Stimulated activated CD8-positive, alpha-beta memory T cell treated with anti-CD3 and anti-CD28 coated beads, Interleukin-4, amount 100 ng/mL, for 1 hour (primary cell): ENCODE measurements at places on chromosomes 12 and 14.

GRCh38 chr14:105144666-105145380, 23.8 kb downstream of the JAG2 start:
- DNase-seq: no peak

GRCh38 chr12:11765421-11765816, 115.9 kb downstream of the ETV6 start:
- no peak for DNase-seq

DNA sequence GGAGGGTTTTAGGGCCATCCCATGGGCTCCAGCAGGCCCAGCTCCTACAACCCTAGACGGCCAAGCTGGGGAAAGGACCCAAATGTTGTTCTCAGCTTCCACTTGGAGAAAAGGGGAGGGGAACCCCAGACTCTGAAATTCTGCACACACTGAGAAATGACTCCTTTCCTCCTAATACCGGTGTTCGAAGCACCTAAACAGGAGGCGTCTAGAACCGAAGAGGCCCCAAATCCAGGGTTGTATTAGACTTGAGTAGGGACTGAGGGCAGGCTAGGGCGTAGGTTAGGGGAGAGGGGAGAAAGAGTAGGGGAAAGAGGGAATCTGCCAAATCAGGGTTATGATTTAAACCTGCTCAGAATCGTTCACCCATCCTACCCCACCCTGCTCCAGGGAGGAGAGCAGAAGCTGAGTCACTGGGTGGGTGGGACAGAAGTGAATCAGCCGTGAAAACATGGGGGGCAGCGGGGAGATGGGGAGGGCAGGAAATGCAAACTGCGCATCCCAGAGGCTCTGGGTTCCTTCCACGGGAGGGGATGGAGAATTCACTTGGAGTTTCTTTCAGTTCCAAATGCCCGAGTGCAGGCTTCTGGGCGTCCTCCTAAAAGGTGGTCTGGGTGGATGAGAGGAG, 1.0 kb downstream of the IGFBP6 start:
- no peak for DNase-seq

GRCh38 chr12:116360579-116361413, 83.3 kb upstream of the MED13L start:
- no peak for DNase-seq

GRCh38 chr12:126734710-126735109, 1532.3 kb upstream of the TMEM132C start:
- DNase-seq: no peak

DNA sequence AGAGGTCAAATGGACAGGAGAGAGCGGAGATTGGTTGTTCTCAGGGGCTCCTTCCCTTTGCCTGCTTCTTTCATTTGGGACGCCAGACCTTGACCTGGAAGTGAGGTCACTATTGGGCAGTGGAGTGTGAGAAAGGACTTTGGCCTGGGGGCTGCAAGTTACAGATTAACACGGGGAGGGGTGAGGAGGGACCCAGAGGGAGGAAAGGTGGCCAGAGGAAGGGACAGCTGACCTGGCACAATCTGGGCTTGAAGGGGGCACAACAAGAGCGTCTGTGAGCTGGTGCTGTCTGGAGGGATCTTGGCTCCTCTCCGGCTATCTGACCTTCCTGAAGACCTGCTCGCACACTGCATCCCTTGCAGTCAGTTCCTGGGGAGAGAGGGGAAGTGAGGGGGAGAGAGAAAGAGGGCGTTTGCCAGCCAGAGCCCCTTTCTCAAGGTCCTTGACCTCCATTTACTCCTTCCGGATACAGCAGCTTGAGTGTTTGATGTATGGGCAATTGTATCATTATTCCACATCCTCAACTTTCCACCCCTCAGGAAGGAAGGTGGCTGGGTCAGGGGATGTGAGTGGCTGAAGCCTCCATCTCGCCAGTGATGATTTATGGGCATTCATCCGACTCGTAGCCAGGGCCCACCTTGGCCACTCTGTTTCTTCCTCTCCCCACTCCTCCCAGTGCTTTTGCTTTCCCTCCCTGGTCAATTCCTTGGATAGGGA, 4.7 kb downstream of the RBP5 start:
- no peak for DNase-seq

DNA sequence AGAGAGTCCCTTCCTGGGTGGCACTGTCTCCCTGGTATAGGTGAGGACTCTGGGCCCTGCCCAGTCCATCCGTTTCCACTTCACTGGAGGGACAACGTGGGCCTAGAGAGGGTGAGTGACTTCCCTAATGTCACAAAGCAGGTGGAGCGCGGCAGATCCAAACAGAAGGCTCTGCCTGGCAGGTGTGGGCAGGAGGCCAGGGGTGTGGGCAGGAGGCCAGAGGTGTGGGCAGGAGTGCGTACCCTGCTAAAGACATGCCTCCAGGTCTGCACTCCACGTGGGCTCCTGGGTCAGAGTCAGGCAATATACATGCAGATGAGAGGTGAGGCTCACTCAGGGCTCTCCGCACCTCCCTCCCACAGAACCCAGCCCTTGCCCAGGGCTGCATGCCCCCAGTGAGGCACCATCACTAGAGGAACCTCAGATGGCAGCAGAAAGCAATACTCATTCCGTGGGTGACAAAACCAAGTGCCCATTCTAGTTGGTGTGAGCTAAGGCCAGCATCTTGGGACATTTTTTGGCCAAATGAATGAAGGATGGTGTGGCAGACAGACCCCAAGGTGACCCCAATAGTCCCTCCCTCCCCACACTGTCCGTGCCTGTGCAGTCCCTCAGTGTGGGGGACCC, 271.6 kb upstream of the RTL1 start:
- no peak for DNase-seq

DNA sequence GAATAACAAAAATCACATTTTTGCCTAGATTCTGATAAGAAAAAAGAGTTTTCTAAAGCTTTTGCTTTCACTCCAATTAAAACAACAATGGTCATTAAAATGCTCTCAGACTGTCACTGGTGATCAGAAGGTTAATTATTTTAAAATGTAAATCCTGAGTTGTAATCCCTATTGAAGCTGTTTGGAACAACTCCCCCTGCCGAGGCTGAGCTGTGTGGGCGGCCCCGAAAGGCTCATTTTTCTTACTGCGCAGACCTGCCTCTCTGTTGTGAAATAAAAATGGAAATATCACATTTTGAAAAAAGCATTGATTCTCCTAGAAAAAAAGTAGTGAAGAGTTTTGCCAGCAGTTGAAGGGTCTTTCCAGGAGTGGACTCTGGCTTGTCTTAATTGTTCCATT, 174.8 kb upstream of the CDKN3 start:
- no peak for DNase-seq

DNA sequence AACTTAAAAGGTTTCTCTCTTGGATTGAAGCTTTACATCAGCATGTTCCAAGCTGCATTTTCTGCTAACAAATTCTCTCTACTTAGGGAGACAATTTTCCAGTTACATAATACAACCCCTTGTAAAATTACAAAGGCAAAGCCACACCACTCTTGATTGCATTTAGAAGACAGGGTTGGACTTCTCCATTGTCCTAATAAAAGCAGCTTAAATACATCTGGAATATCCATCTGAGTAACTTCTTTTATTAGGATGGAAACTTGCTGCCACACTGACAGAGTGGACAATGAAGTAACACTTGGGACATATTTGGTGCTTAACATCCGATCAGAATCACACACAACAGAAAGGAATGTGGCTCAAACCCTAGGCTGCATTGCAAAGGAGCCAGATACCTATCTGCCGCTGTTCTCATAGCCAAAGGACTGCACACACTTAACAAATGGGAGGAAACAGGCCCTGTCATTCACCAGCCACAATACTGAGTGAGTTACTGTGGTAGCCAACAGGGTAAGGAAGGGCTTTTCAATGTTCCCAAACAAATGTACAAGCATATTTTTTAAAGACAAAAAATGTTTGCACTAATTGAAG, 157.2 kb downstream of the PAX9 start:
- no peak for DNase-seq

- DNase-seq: no peak
Observed at GRCh38 chr12:118727196-118727978, 254.0 kb upstream of the SRRM4 start.

GRCh38 chr12:119613319-119613936, 19.9 kb downstream of the TMEM233 start:
- no peak for DNase-seq

- DNase-seq: no peak
Observed at GRCh38 chr14:23023022-23023794, 11.5 kb downstream of the PSMB5 start.

GRCh38 chr14:93156693-93157369, 27.9 kb downstream of the MOAP1 start:
- no peak for DNase-seq

DNA sequence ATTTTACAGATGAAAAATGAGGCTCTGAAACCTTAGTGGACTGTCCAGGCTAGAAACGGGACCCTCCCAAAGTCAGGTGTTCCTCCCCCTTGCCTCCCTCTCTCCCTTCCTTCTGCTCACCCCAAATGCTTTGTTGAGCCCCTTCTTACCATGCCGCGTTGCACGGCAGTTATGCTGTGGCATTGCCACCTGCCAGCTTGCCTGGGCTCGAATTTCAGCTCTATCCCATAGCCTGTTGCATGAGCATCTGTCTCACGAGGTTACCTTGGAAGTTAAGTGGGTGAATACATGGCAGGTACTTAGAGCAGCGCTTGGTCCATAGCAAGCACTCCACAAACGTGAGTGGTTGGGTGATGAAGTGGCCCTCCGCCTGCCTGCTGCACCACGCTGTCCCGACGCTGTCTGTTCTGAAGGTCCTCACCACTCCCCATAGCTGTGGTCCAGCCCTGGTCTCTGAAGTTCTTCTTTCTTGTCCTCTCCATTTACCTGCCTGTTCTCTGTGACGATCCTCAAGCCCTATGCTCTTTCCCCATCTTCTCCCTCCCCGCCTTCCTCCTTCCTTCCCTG, 269.9 kb downstream of the CACNA1C start:
- no peak for DNase-seq

GRCh38 chr12:94287245-94287628, 138.9 kb downstream of the PLXNC1 start:
- DNase-seq: no peak

DNA sequence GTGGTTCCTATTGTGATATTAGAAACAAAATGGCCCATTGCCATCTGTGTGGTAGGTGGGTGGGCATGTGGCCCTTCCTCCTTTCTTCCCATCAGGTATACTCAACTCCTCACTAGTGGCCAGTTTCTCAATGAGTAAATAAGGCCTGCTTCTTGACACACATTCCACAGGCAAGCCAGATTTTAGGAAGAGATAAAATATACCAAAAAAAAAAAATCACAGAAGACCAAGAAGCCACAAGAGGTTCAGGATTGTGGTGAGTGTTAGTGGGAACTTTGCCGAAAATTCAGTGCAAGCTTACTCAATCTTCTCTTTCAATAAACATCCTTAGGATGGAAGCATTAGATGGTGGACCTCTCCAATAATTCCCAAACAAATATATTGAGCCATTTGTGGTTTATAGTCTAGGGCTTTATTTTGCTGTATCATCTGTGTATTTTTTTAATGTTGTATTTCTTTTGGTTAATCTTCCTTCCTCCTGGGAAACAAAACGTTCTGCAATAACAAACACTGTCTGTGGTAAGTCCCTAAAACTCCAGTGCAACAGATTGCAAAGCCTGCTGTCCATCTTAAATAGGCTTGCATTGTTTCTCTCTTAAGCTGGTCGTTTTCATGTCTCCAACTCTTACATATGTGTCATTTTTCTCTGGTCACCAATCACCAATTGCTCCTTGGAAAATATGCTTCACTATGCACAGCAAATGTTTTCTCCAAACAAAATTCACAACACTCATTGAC, 289.9 kb upstream of the KITLG start:
- DNase-seq: no peak

GRCh38 chr12:105444653-105445102, 114.2 kb downstream of the C12orf75 start:
- DNase-seq: no peak

- DNase-seq: no peak
Observed at GRCh38 chr12:12673296-12673695, 22.7 kb downstream of the GPR19 start.

- DNase-seq: no peak
Observed at GRCh38 chr12:124698211-124698997, 131.0 kb upstream of the NCOR2 start.

DNA sequence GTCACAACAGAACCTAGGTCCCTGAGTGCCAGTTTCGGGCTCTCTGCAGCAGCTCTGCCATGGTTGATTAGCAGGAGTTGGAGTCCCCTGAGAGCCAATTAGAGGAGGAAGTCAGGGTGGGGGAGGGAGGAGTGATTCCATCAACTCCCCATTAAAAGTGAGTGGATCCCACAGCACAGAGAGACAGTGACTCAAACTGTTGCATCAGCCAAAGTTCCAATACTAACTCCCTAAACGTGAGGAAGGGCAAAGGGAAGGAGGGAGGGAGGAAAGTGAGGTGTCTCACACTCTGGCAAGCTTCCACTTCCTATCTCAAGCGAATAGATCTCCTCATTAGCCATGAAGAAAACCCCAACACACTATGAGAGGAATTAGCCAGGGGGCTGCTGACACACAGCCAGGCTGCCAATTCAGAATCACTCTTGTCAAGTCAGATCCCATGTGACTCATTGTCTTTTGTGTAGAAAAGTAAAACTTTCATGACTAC, 23.6 kb downstream of the OR11H4 start:
- no peak for DNase-seq

GRCh38 chr12:89414851-89415250, 62.5 kb upstream of the DUSP6 start:
- no peak for DNase-seq

- DNase-seq: no peak
Observed at GRCh38 chr12:57552835-57553313, 3.0 kb downstream of the KIF5A start.

- DNase-seq: no peak
Observed at GRCh38 chr14:96424109-96424989, 32.4 kb downstream of the AK7 start.

DNA sequence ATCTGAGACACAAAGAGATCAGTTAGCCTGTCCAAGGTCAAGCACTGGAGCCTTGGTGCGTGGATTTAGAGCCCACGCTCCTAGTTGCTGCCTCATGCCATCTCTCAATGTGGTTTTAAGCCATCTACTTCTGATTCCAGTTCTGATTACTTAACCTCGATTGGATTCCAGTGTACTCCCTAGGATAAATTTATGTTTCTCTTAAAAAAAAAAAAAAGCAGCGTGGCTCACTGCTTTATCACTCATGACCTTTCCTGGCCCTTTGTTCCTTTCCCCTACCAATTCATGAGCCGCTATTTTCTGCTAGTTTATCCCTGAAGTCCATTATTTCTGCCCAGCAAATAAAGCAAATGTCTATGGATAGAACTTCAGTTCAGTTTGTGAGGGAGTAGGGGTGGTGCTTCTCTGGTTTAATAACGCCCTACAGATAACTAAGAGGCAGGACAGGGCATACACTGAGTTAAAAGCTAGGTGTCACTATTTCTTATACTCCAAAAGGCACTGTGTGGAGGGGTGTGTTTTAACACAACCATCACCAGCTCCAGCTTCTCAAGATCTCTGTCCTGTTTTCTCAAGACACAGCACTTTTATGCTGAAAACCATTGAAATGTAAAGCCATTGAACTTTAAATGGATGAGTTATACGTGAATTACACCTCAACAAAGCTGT, 9.8 kb upstream of the PARP11 start:
- no peak for DNase-seq

- no peak for DNase-seq
Observed at GRCh38 chr12:99019798-99020197, 374.7 kb downstream of the APAF1 start.
